ENCODE measurements at places on chromosomes 4 and X.

DNA sequence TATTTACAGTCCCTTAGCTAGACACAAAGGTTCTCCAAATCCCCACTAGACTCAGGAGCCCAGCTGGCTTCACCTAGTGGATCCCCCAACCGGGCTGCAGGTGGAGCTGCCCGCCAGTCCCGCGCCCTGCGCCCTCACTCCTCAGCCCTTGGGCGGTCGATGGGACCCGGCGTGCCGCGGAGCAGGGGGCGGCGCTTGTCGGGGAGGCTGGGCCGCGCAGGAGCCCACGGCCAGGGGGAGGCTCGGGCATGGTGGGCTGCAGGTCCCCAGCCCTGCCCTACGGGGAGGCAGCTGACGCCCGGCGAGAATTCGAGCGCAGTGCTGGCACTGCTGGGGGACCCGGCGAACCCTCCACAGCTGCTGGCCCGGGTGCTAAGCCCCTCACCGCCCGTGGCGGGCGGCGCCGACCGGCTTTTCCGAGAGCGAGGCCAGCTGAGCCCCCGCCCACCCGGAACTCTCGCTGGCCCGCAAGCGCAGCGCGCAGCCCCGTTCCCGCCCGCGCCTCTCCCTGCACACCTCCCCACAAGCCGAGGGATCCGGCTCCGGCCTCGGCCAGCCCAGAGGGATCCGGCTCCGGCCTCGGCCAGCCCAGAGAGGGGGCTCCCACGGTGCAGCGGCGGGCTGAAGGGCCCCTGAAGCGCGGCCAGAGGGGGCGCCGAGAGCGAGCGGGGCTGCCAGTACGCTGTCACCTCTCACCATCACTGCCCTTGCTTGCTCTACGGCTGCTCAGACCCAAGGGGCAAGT lies 39.4 kb downstream of the WFS1 start:
- no peak for DNase-seq

DNA sequence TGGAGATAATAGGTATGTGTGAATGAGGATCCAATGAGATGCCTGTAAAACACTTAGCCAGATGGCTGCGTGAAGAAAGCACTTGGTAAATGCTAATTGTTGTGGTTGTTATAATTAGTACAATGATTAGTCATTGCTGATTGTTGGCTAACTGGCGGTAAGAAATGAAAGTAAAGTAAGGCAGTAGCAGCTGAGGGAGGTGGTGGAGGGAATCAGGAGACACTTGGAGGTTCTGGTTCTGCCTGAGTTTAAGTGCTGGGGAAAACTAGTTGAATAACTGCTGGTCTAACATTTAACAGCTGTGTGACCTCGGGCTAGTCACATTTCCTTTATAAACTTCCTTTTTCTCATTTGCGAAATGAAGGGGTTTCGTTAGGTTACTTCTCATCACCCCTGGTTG lies 30.9 kb downstream of the CD38 start:
- DNase-seq = no peak

DNA sequence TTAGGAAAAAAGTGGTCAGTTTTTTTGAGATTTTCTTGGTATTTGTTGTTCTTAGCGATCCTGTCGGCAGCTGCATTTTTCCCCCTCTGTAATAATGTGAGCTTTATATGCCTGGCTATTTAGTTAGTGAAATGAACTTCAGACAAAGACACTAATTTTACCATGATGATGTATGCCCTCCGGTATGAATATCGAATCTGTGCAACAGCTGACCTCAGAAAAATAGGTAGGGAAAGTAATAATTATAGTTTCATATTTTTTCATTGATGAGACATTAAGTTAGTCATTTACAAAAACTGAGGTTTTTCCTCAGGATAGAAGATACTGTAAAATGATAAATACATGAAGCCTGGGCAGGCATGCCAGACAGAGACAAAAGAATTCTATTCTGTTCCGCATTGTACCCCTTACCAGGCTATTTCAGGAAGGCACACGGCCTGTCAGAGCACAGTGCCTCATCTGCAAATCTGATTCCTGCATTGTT lies 155.8 kb downstream of the SHROOM3 start:
- no peak for DNase-seq

DNA sequence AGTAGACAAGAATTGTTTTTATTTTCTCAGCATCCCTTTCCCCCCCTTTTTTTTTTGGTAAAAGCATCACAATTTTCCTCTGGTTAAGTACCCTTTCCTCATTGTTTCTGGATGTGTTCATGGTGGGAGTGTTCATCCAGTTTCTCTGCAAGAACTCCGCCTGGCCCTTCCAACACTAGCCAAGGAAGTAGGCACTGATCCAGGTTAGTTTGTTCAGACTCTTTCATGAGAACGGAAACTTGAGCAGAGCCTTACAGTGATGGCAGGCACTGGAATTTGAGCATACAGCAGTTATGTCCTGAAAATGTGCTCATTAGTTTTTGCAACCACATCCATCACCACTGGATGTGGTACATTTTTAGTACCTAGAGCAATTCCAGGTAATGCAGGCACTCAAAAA lies 336.1 kb upstream of the BOD1L1 start:
- DNase-seq = no peak

DNA sequence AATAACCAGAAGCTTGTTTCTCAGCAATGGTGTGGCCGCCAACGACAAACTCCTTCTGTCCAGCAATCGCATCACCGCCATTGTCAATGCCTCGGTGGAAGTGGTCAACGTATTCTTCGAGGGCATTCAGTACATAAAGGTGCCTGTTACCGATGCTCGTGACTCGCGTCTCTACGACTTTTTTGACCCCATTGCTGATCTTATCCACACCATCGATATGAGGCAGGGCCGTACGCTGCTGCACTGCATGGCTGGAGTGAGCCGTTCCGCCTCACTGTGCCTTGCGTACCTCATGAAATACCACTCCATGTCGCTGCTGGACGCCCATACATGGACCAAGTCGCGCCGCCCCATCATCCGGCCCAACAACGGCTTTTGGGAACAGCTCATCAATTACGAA lies 383 bp downstream of the DUSP21 start:
- no peak for DNase-seq

Measured in putamen (tissue), 1 donor.